ENCODE measurements at places on chromosomes 13 and 19.

- no peak for DNase-seq
Measured at GRCh38 chr19:55391702-55392615, 6.2 kb downstream of the RPL28 start.

GRCh38 chr13:75194717-75195462 lies 287.1 kb downstream of the TBC1D4 start:
- DNase-seq: no peak

GRCh38 chr13:39766464-39767158 lies 111.1 kb downstream of the COG6 start:
- DNase-seq: no peak

- no peak for DNase-seq
Measured at GRCh38 chr13:34352958-34353357, 535.0 kb downstream of the RFC3 start.

DNA sequence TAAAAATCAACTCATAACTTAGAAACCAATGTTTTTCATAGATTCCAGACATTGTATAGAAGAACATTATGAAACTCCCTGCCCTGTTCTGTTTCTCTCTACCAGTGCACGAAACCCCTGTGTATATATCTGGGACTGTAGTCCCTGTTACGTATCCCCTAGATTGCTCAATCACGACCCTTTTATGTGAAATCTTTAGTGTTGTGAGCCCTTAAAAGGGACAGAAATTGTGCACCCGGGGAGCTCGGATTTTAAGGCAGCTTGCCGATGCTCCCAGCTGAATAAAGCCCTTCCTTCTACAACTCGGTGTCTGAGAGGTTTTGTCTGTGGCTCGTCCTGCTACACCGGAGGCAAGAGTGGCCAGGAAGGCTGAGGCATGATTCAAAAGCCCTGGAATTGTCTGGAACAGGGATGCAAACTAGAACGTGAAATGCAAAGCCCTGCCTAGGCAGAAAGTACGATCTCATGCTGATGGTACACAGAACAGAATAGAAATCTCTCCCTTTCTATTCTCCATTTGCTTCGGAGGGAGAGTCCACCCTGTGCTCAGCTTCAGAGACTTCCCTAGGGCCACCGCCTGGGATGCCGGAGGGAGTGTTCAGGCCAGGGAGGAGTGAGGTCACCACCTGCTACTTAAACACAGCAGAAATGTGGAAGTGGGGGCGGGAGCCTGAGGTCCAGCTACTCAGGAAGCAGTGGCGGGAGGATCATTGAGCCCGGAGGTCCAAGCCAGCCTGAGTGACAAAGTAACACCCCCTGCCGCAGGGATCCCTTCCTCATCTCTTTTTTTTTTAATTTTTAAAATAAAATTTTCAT lies 758 bp upstream of the ZNF888 start:
- DNase-seq: peak; percentile 63

DNA sequence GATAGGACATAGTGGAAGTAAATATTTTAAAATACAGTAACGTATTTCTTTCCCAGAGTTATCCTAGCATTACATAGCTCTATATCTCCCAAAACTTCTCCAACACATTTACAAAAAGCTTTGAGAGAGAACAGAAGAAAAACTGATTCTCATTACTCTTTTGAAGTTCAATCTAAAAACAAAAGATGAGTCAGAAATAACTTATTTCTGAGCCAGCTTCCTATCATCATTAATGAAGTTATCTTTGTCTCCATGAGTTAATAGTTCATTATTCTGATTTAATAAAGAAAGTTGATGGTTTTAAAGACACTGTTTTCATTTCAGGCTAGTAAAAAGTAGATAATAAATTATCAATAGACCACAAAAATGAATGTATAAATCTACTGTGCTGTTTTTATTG lies 446.7 kb upstream of the SPRY2 start:
- DNase-seq: no peak

- DNase-seq: no peak
Measured at GRCh38 chr13:71488201-71488600, 378.8 kb downstream of the DACH1 start.

DNA sequence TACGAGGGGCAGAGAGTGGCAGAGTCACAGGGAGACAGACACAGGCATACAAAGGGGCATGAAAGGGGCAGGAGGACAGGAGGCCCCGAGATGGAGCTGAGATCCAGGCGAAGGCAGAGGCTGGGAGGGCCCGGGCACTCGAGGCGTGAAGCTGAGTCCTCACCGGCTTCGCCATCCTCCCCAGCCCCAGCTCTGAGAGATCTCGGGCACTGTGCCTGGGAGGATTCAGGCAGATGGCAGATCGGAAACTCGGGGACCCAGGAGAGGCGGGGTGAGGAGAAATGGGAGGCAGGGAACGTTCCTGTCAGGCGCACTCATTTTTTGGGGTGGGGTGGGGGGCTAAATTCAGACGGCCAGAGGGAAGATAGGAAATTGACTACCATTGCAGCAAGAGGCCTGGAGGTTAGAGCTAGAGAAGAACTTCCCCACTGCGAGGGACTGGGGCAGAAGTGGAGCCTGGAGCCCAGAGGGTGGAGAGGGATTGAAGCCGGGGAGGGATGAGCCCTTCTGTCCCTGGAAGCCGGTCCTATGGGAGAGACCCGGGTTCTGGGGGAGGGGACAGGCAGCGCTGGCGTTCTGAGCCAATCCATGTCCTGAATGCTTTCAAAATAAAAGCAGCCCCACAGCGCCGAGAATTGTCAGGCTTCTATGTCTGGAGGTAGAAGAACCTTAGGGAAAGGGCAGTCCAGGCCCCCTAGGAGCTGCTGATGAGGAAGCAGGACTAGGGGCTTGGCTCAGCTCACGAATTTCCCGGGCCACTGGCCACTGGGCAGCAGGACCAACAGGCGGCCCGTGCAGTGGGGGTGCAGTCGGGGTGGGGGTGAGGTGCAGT lies 12.6 kb downstream of the LRRC4B start:
- DNase-seq: no peak

DNA sequence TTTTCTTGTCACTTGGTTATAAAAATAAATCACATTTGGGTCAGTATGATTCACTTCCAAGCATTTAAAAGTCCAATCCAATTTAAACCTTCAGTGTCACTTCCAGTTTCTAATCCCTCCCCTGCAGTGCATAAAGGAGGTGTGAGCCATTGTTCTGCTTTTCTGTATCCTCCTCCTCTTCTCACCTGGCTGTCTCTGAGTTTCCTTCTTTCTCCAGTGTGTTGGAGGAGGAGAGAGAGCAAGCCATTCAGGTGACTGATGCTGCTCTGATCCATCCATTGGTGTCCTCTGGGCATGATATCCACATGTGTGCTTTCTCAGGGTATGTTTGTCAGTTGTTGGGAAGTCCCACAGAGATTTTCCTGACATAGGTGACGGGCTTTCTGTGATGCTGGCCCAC lies 1.2 kb downstream of the NUDT15 start:
- no peak for DNase-seq

DNA sequence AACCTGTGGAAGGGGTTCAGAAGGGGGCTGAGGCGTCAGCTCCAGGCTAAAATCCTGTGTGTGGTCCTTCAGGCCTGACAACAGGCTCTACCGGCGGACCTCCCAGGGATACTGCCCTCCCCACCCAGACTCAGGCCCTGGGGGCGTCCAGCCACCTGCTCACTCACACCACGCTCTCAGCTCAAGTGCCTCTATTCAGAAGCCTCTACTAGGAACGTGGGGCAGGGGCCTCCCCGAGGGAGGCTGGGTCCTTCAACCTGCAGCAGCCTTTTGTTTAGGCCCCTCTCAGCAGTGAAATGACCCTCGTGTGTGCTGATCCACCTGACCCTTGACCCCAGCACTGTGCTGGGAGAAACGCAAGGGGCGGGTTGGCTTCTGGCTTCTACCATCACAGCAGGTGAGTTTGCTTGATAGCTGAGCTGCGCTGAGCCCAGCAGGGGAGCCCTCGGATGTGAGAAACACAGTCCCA lies 10.6 kb downstream of the PLPP2 start:
- DNase-seq: no peak

GRCh38 chr13:75329097-75329496 lies 152.9 kb downstream of the TBC1D4 start:
- DNase-seq: no peak

DNA sequence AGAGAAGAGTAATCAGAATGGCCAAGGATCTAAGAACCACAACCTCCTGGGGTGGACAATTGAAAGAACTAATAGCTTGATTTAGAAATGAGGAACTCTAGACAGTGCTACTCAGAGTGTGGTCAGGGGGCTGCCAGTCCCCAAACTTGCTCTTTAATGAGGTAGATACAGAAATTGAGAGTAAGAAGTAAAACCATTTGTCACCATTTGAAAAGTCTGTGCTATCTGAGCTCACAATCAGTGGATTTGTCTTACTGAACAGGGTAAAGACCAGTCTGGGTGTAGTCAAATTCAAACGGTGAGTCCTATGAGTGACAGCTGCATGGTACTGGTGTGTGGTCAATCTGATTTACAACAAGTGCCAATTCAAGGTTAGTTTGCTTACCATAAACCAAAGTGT lies 118.9 kb downstream of the KL start:
- no peak for DNase-seq

DNA sequence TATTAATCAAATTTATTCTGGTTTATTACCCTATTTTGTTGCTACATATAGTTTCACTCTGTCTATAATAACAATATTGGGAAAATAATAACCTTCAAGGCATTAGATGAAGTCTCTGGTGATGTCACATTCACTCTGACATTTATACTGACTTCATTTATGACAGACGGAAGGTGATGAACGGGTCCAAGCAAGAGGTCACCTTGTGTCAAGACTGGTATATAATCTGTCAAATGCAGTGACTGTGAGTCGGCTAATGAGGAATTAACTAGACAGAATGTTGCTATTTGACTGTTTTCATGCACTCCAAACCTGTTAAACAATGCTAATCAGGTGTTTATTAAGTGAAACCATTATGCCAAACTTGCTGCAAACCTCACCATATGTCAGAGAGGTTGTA lies 800.5 kb upstream of the KLHL1 start:
- no peak for DNase-seq

DNA sequence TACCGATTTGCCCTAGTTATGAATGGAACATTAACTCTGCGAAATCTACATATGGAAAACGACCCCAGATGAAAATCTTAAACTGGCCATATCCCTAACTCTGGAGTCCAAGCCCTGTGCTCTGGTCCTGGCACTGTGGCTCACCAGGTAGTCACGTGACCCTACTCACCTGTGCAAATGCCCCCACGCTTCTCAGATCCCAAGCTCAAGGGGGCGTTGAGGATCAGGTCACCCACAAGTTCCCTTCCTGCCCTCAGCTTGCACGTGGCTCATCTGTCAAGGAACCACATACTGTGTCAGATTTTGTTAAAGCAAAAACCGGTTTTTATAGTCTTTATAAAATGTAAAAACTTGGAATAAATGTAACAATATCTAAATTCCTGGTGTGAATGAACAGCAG lies 324.0 kb downstream of the SHISA2 start:
- no peak for DNase-seq
